Retinal pigment epithelial cell (primary cell): ENCODE measurements at places on chromosomes 2 and 18.

- DNase-seq: no peak
These were observed 17.5 kb downstream of the DNMT3A start for GRCh38 chr2:25324251-25324650.

GRCh38 chr18:66872277-66872676 lies 268.4 kb upstream of the CDH19 start:
- DNase-seq: no peak

GRCh38 chr18:21047126-21047525 lies 64.5 kb downstream of the ROCK1 start:
- no peak for DNase-seq

GRCh38 chr2:237219826-237220225 lies 134.1 kb downstream of the COPS8 start:
- DNase-seq: no peak

GRCh38 chr2:128451084-128452023 lies 132.7 kb upstream of the HS6ST1 start:
- DNase-seq: no peak

GRCh38 chr2:12990523-12990922 lies 273.8 kb downstream of the TRIB2 start:
- DNase-seq: no peak

DNA sequence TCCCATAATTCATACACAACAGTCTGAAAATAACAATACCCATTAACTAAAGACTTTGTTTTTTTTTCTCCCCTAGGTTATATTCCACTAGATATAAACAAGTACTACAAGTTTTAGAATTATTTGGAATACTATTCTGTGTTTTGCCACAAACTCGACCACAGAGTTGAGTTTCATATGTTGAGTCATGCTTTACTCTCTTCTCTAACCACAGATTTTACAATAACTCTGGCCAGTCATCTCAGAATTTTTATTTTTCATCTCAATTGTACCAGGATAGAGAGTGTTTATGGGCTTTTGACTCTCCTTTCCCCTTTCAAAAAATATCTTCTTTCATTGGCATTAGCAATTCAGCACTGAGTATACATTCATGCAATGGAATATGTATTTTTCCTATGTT lies 348.7 kb upstream of the GALNT5 start:
- DNase-seq: no peak

DNA sequence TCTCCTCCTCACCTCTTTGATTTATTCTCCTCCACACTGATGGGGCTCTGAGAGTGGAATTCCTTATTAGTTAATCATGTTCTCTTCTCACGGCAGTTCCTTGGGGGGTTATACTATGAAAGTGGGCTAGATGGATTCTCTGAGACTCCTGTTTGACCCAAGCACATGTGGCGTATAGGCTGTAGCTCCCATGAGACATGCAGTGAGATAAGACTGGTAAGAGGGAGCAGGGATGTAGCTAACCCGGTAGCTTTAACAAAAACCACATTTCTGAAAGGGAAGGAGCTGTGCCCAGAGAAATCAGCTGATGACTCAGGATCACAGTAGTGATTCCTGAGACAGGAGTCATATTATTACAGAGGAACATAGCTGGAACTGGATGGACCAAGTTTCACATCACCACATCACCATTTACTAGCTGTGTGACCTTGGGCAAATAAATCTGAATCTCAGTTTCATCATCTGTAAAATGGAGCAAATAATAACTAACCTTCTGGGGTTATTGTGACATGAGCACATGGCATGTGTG lies 82.9 kb downstream of the CRIM1 start:
- DNase-seq: peak; percentile 79

- DNase-seq: no peak
These were observed 57.1 kb downstream of the MAP4K4 start for GRCh38 chr2:101754618-101755017.

DNA sequence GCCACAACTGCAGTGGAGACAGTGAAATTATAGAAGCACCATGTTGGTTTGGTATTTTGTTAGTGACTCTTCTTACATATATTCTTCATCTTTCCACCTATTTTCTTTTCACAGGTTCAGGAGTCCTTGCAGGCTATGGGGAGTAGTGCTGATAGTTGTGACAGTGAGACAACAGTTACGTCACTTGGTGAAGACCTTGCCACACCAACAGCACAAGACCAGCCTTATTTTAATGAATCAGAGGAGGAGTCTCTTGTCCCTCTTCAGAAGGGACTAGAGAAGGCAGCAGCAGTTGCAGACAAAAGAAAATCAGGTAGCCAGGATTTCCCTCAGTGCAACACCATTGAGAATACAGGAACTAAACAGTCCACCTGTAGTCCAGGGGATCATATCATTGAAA lies 23.6 kb downstream of the ITPRID2 start:
- no peak for DNase-seq

- no peak for DNase-seq
These were observed 128.1 kb downstream of the EIPR1 start for GRCh38 chr2:3249476-3249962.

DNA sequence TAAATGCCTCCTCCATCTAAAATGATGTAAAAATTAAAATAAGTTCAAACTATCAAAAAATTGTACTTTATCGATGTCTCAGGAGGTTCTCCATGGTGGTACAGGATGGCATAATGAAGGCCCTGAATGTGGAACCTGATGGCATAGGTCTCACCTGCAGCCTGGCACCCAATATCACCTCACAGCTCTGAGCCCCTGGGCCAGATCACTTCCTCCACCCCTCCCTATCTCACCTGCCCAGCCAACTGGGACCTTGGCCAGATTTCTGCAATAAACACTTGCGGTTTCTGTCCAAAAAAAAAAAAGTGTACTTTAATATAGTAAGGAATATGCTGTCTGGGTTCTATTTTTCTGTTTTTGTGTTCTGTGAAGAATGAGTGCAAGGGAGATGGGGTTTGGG lies 6.7 kb upstream of the RBM45 start:
- DNase-seq: no peak

- peak; percentile 34 for DNase-seq
These were observed 408.5 kb downstream of the ZEB2 start for GRCh38 chr2:144111437-144111836.

DNA sequence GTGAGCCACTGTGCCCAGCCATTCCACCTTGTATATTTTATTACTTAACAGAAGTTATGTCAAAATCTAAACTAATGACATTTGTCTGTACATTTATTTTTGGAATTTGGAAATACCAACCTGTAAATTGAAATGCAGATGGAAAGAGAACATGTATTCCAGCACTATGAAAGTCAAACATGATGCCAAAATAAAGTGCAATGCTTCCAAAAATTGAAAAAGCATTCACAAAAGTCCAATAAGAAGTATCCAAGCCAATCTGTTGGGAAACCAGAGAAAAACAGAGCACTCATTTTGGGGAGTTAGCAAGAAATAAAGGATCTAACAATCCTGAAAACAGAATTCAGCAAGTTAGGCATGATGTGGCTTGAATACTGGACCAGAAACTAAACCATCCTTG lies 30.3 kb upstream of the NARS1 start:
- DNase-seq: no peak

GRCh38 chr2:71692621-71693277 lies 239.4 kb downstream of the DYSF start:
- DNase-seq: no peak

- DNase-seq: no peak
These were observed 270.2 kb downstream of the LOXHD1 start for GRCh38 chr18:46386788-46387187.

DNA sequence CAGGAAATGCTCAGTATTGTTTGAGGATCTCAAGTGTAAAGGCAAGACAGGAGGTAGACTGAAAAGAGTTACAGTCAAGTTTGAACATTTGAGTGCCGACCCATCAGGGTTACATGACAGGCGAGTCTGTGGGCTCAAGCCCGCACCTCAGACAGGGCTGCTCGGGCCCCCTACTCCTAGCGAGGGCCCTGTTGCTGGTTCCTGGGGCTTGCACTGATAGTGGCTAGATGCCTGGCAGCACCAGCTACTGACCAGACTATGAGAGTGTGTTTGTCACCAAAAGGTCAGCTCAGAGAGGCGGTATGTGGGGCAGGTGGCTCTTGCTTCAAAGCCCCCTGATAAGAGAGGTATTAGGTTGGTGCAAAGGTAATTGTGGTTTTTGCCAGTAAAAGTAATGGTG lies 35.6 kb upstream of the CYP27C1 start:
- no peak for DNase-seq

DNA sequence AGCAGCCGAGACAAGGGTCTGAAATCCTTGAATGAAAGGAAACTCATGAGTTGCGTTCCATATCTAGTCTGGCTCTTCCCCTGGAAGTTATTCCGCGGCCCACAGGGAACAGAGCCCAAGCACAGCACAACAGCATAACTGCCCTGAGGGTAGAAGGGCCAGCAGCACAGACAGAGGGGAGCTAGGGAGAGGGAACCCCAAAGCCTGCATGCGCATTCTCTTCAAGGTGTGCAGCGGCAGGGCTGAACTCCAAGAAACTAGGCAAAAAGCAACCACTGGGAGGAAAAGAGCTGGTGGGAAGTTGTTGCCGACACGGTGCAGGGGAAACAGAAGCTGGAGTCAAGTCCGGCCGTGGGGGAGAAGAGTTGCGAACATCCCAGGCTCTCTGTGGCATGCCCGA lies 11.8 kb downstream of the GPR148 start:
- no peak for DNase-seq

DNA sequence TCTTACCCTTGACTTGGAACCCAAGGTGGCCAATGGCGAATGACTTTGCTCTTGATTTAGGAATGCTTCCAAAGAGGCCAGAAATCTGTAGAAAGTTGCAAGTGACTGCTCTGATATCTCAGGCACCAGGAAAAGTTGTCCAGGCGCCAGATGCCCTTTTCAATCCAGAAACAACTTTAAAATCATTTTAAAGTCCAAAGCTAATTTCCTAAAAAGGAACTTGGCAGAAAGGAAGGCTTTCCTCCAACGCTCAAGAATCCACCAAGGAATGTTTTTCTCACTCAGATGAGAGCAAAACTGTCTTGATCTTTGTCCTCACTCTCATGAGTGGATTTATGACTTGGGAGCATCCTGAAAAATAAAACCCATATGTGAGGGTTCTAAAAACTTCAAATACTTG lies 5.3 kb downstream of the NGEF start:
- no peak for DNase-seq

DNA sequence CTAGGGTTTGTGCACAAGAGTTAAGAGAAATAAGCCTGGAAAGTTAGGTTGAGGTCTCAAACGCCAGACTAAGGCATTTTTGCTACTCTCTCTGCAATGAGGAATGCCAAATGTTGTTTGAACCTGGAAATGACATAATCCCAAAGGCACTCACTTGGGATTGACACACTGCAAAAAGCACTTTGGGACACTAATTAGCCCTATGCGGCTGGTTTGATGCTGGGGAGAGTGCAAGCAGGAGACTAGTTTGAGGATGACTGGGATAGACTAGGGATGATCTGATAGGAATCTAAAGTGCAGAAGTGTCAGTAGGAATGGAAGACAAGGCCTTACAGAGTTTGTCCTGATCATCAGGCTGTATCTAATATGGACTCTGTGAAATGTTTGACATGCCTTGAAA lies 469.0 kb downstream of the SLC4A3 start:
- no peak for DNase-seq
